ENCODE measurements at places on chromosomes 2 and 18.

- DNase-seq = peak; percentile 41
These were observed 1.3 kb downstream of the DUSP2 start for GRCh38 chr2:96143848-96144480.

DNA sequence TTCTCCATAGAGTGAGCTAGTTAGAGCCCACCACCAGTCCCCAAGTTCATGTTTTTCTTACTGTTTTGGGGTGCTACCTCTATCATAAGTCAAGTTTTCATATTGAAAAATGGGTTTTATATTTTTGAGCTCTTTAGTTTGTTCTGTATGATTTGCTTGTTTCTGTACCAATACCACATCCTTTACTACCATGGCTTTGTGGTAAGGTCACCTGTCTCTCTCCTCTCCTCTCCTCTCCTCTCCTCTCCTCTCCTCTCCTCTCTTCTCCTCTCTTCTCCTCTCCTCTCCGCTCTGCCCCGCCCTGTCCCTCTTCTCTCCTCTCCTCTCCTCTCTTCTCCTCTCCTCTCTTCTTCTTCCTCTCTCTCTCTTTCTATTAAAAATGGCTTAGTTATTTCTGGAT lies 22.1 kb upstream of the LBH start:
- DNase-seq = no peak

GRCh38 chr2:130381619-130382018 lies 25.8 kb downstream of the PTPN18 start:
- DNase-seq = no peak

DNA sequence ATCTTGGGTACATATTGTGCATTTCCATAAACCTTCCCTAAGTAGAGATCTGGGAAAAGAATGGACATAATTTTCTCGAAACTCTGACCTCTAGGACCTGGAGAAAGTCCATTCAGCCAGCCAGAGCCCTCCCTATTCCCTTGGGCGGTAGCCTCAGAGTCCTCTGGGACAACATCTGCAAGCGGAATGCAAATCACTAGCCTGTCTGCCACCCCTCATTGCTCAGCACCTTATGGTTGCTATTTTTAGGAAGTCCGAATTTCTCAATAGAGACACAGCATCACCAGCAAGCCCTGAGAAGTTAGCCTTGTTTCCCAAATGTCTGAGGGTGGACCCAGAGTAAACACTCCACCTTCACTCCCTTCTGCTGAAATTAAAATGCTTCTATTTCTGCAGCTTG lies 17.6 kb upstream of the CD28 start:
- no peak for DNase-seq

- DNase-seq = no peak
These were observed 866 bp downstream of the CRIM1 start for GRCh38 chr2:36356298-36356989.

DNA sequence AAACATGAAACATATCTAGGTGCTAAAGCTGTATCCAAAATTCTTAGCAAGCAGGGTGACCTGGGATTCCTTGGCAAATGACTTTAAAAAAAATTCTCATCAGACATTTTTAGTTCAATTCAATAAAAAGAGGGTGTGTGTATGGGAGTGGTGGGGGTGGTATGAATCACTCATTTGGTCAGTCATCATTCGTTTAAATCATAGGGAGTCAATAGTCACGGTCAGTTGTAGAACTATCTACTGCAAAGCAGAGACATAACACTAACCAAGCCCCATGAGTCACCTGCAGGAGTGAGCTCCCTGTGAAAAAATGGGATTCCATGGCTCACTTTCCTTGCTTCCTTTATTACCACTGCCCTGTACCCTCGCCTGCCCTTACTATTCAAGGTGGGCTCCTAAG lies 380.6 kb upstream of the TCF4 start:
- DNase-seq = no peak

GRCh38 chr2:222398446-222398885 lies 25.9 kb upstream of the SGPP2 start:
- DNase-seq = no peak

DNA sequence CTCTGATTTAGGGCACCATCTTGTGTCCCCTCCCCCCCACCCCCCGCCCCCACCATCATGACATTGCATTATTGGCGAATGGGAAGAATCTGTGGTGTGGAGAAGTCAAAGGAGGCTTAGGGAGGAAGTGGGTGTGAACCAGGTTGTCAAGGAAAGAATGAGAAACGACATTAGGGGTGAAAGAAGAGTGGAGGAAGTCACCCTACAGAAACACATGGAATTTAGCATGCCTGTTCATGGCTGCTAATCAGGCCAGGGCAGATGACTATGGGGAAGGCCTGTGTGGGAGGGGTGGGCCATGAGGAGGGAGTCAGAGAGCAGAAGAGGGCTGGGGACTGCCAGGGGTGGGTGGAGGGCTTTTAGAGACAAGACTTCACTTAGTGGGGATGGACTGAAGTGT lies 81.6 kb downstream of the AOX1 start:
- no peak for DNase-seq

DNA sequence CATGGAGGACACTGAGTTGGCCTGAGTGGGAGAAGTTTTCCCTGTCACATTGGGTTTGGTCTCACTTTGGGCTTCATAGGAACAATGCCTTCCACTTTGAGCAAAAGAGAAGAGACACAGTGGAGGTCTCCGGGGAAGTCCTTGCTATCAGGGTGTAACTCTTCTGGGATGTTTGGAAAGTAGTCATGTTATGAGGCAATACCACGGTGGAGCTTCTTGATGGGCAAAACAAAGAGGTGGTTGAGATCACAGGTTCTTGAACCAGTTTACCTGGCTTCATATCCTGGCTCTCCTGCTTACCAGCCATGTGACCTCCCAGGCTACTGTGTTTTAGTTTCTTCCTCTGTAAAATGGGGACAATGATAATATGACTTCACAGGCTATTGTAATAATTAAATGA lies 478.6 kb downstream of the SLC4A3 start:
- no peak for DNase-seq

DNA sequence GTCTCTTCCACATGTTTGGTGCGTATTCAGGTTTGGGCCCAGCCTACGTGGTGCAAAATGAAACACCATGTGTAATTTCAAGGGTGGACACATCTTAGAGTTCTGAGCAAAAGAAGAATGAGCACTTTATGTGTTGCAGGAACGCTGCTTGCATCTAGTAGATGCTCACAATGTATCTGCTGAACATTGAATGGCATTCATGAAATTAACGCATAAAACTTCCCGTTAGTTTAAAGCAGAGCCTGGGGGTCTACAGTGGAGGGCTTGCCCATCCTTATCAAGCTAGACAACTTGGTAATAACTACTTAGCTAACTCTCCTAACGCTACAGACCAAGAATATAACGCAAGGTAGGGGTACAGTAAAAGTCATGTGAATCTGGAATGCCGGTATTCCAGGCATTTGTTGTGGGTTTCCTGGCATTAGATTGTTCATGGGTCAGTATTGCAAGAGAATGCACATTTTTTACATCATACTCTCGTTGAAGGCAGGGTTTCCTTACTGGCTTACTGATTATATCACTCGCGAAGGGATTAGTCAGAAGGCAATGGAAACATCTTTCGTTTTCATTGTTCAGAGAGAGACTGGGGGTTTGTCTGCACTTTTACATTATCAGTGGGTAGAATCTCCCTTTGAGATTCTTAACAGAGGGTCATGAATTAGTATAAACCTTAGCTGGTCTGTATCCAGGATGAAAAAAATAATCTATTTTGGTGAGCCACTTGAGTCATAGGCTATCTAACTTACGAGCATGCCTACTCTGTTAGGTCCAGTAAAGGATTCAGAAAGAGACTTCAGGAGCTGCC lies 229.5 kb upstream of the EPAS1 start:
- DNase-seq = no peak

DNA sequence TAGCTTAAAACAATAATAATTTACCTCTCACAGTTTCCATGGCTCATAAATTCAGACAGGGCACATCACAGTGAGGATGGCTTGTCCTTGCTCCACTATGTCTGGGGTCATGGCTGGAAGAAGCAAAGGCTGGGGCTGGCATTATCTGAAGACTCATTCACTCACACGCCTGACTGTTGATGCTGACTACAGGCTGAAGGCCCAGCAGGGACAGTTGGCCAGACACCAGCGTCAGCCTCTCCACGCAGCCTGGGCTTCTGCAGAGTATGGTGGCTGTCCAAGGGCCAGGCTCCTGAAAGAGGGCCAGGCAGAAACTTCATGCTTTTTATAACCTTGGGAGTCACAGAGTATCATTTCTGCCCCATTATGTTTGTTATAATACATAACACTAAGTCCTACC lies 33.4 kb downstream of the YPEL5 start:
- no peak for DNase-seq

- no peak for DNase-seq
These were observed 462.8 kb upstream of the MEX3C start for GRCh38 chr18:51660188-51660715.

- DNase-seq = no peak
These were observed 173.2 kb downstream of the GFPT1 start for GRCh38 chr2:69213782-69214181.

- DNase-seq = peak; percentile 79
These were observed 1.2 kb upstream of the CABLES1 start for GRCh38 chr18:23133860-23134779.

GRCh38 chr2:83143946-83144345 lies 1315.1 kb downstream of the SUCLG1 start:
- no peak for DNase-seq

All from LNCaP clone FGC (cell line).